ENCODE measurements at places on chromosomes 2 and 18. TPM values are rescaled to one million over a fixed set of nuclear protein-coding genes. Genes with fewer than 3 reads are reported as not detected.

TBR1 gene
- total RNA-seq, result 0.26 TPM

GRCh38 chr2:100606726-100607343, 44.0 kb downstream of the PDCL3 start:
- peaks cover 5% of the 10 kb centered on the region for H3K4me1 ChIP-seq
- no peaks in the 10 kb centered on the region for H3K27me3 ChIP-seq
- no peak overlapping the region for H3K27ac ChIP-seq
- peak; percentile 47 for DNase-seq
- no peaks in the 10 kb centered on the region for H3K36me3 ChIP-seq
- no peak overlapping the region for H3K4me3 ChIP-seq

DNA sequence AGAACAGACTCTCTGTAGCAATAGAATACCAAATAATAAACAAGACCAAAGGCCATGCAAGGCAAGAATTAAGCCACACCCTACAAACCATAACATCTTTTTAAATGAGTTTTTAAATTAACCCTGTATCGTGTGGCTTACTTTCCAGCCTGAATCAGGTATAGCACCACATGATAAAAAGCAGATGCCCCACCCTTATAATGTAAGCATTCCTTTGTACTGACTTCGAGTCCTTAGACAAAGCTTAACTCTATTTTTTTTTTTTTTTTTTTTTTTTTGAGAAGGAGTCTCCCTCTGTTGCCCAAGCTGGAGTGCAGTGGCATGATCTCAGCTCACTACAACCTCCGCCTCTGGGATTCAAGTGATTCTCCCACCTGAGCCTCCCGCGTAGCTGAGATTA, 1.7 kb upstream of the C2orf42 start:
- no peaks in the 10 kb centered on the region for H3K27me3 ChIP-seq
- DNase-seq, result no peak
- no peak overlapping the region for H3K4me3 ChIP-seq

DNA sequence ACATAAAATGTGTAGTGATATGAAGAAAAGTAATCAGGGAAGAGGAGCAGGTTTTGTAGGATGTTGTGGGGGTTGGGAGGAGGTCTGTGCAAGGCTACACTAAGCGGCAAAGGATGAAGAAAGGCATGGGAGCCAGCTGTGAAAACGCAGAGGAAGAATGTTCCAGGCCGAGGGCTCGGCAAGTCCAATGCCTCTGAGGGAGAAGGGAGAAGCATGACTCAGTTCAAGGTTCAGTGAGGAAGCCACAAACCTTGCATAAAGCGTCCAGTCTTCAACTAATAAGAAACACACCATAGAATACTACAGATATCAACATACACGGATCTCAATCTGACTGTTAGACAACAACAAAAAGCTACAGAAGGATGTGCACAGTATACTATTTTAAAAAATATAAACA, 16.2 kb downstream of the EPB41L3 start:
- H3K4me1 ChIP-seq, result peaks cover 7% of the 10 kb centered on the region
- peak; percentile 45 for DNase-seq
- H3K36me3 ChIP-seq, result no peaks in the 10 kb centered on the region
- H3K4me3 ChIP-seq, result no peak overlapping the region
- no peaks in the 10 kb centered on the region for H3K27me3 ChIP-seq

GRCh38 chr2:182977463-182977862, 60.8 kb downstream of the NCKAP1 start:
- H3K27me3 ChIP-seq, result no peaks in the 10 kb centered on the region
- no peak overlapping the region for H3K27ac ChIP-seq
- no peak for DNase-seq
- peaks cover 72% of the 10 kb centered on the region for H3K36me3 ChIP-seq
- H3K4me3 ChIP-seq, result no peak overlapping the region

- H3K27me3 ChIP-seq, result no peaks in the 10 kb centered on the region
- H3K27ac ChIP-seq, result no peak overlapping the region
Observed at GRCh38 chr2:127187831-127188230, 32.3 kb downstream of the CYP27C1 start.

- H3K27ac ChIP-seq, result no peak overlapping the region
- DNase-seq, result no peak
- no peaks in the 10 kb centered on the region for H3K4me1 ChIP-seq
- no peak overlapping the region for H3K4me3 ChIP-seq
Observed at GRCh38 chr2:196884368-196884767, 42.1 kb downstream of the PGAP1 start.

All from MCF 10A (cell line).